Left renal pelvis (tissue), 4 donors: ENCODE measurements at places on chromosomes 4 and X. TPM values are rescaled to one million over a fixed set of nuclear protein-coding genes. Genes with fewer than 3 reads are reported as not detected.
A peak's percentile ranks its signal among the peaks of the same experiment; 100 is the strongest.

DNA sequence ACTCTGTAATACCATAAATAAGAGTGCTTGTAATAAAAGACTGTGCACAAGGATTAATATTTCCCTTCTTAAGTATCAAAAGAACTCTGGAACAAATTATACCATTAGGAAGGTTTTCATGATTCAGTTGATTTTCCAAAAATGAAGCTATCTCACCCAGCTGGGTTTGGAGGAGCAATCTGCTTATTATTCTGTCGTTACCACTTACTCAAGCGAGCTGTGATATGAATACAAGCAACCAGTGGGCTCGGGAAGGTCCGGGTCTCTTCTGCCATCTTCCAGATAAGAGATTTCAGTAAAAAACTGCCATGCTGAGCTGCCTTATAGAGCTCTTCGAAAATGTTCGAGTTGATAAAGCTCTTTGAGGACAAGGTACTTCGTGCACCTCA, 15.3 kb downstream of the SMIM20 start:
- DNase-seq = no peak

CLCN4 gene
- 5.6 TPM for polyA plus RNA-seq

GRCh38 chrX:156001667-156002021, 4.1 kb downstream of the IL9R start:
- no peak for DNase-seq

DNA sequence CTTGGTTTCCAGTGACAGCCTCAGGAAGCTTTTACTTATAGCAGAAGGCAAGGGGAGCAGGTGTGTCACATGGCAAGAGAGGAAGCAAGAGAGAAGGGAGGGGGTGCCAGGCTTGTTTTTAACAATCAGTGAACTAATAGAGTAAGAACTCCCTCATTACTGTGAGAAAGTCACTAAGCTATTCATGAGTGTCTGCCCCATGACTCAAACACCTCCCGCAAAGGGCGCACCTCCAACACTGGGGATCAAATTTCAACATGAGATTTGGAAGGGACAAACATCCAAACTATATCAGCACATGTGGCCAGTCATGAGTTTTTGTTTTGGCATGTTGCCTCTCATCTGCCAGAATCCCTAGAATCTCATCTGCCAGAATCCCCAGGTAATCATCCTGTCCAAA, 183.5 kb upstream of the C1QTNF7 start:
- no peak for DNase-seq

RTL5 gene
- 25.8 TPM for polyA plus RNA-seq

GRCh38 chr4:113513382-113513781, 248.2 kb downstream of the CAMK2D start:
- DNase-seq = no peak

DNA sequence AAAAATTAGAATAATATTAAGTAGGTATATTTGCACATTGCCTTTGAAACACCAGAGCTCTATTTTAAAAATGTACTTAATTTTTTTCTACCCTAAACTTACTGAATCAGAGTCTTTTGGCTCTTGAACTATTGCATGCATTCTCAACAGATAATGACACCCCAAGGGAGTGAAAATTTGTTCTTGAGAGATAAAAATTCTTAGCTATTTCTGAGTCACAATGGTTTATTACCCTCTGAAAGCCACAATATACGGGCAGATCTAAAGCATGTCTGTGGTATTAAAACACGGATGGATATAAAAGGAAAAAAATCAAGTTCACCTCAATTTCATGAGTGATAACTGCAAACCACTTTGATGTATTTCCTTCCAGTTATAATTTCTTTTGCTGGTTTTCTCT, 636.3 kb upstream of the FTHL17 start:
- no peak for DNase-seq

LETM1 gene
- polyA plus RNA-seq = 14.8 TPM

GRCh38 chr4:35591035-35591434, 653.3 kb downstream of the ARAP2 start:
- no peak for DNase-seq

PGAM4 gene
- polyA plus RNA-seq = not detected

CXCL10 gene
- polyA plus RNA-seq = 5.7 TPM

TEX11 gene
- polyA plus RNA-seq = 0.13 TPM

NMU gene
- 12.6 TPM for polyA plus RNA-seq

DNA sequence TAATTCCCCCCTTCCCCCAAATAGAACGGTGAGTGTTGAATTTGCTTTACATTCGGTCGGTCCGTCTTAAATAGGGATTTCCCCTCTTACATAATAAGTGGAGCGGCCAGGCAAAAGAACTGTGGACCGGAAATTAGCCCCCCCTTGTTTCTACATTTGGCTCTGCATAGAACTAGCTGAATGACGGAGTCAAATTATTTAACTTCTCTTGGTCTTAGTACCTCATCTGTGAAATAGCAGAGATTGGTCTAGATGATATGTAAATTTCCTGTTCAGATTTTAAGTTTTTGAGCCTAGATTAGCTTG, 1.3 kb downstream of the SPATA18 start:
- DNase-seq = no peak

SYP gene
- polyA plus RNA-seq = 2.5 TPM

CLNK gene
- polyA plus RNA-seq = 0.52 TPM

RNF113A gene
- 11.2 TPM for polyA plus RNA-seq

SLC16A2 gene
- polyA plus RNA-seq = 34.2 TPM

GRCh38 chr4:138572007-138572406, 329.9 kb upstream of the SLC7A11 start:
- no peak for DNase-seq

GRCh38 chrX:28848707-28849106, 261.5 kb downstream of the IL1RAPL1 start:
- no peak for DNase-seq

- DNase-seq = no peak
Observed at GRCh38 chr4:159268607-159269006, 165.7 kb downstream of the RAPGEF2 start.

DNA sequence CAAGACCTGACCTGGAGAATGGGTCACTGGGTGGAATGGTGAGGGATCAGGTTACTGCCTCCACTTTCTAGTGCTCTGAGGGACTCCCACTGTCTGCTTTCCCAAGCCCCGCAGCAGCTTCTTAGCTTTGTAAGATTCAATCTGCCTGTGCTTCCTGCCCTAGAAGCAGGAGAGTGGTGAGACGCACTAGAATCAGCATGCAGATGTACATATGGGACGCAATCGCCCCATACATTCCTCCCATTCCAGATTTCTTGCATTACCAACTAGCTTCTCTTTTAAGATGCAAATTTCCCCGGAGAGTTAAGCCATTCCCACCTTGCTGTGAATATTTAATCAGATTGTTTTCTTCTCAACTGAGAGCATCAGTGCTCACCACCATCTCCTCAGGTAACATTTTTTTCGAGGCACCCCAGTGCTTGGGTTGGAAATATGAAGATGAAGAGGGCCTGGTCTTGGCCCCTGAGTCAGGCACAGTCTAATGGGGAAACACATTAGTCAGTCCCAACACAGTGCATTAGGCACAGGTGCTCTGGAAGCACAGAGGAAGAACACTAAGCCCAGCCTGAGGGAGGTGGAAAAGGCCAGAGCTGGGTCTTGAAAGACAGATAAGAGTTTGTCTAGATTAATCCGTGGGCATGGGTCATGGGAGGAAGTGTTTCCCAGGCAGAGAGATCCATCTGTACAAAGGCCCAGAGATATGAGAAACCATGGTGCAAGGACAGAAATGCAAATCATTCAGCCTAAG, 66.7 kb upstream of the PRPS1 start:
- no peak for DNase-seq

DNA sequence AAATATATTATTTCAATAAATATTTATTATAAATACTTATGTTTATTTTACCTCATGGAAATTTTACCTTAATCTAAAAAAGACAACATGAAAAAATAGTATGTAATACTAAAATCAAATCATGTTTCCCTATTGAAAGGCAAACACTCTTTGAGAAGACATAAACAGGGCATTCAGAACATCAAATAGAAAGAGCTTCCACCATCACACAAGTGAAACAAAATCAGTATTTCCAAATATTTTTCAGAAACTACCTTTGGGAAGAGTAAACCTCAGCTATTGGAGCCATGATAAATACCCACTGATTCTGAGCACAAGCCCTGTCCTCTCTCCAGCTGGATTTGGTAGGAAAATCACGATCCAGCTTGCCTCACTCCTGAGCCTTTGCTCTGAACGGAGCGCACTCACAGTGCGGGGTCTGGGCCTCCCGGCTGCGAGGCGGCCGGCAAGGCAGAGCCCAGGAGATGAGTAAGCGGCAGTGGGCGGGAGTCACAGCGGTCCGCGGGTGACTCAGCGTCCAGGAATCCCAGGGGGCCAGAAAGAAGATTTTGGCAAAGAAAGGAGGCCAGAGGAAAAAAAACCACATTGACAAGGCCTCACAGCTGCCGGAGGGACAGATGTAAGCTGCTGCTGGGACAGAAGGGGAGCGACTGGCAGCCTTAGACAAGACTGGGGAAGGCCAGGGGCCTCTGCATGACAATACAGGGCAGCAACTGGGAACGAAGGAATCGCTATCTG, 14.7 kb upstream of the ANXA5 start:
- DNase-seq = peak; percentile 38

DNA sequence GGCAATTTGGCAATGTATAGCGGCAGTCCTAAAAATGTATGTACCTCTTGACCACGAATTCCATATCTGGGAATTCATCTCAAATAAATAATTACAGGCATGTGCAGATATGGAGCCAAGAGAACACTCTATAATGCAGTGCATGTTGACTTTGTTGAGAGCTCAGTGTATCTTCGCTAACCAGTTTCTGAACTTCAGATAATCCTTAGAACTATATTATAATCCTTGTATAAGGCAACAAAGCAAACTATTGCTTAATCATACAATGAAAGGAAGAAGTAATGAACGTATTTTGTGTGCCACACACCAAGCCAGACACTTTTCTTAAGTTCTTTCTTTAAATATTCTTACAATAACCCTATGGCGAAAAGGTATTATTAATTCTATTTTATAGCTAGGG, 168.5 kb downstream of the SMIM20 start:
- no peak for DNase-seq

GRCh38 chr4:105147016-105147552, 408 bp downstream of the TET2 start:
- no peak for DNase-seq
